ENCODE measurements at places on chromosomes 13 and 19.

DNA sequence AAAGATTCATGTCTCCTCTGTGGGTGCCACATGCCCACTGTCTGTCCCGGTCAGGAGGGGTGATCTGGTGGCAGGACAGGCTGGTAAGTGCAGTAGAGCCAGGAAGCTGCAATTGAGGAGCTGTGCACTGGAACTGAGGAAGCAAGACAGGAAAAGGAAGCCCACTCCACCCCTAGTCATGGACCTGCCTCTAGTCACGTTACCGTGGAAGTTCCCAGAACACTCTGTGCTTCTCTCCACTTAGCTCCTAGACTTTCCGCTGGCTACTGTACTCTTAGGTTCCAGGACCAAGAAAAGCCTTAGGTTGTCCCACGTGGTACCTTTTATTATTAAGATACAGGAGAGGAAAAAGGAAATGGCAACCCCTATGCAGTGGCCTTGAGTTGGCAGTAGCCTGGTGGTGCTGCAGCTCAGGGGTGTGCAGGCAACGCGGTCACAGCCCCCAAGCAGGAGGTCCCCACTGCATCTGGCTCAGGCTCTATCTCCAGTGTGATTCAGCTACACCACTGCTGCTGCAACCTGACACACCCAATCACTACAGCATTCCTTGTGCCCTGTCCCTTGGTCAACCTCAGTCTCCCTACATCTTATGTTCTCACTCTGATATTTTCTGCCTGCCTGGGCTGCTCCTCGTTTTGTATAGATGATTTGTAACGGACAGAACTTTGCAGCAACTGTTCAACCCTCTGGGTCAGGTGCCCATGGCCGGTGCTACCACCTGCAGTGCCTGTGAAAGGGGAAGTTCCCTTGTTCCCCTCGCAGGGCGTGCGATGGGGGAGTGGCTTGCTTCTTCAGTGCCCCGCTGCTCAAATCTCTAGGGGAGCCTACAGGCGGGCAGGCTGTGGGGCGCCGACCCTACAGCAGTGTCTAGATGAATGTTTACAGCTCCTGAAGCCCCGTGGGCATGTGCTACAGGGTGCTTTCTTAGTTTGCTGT, 24.4 kb upstream of the GPR12 start:
- H3K4me1 ChIP-seq, result peaks cover 10% of the 10 kb centered on the region
- no peak for DNase-seq
- no peak overlapping the region for H3K4me3 ChIP-seq
- no peak overlapping the region for H3K27ac ChIP-seq
- H3K36me3 ChIP-seq, result no peaks in the 10 kb centered on the region

DNA sequence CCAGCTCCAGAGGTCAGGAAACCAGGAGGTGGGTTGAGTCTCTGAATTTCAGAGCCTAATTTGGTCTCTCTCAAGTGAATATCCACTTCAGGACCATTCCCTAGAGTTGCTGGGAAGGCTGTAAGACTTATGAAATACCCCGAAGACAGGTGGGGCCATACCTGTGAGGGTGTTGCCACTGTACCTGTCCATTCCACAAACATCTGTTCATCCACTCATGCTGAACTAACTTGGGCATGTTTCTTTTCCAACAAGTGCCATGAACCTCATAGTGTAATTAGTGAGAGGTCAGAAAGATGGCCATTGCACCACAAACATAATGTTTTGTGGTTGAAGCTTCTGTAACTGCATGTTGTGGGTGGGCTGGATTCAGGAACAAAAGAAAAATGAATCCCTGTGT, 7.8 kb downstream of the ILF3 start:
- no peaks in the 10 kb centered on the region for H3K4me1 ChIP-seq
- H3K4me3 ChIP-seq, result no peak overlapping the region
- no peak overlapping the region for H3K27ac ChIP-seq
- H3K36me3 ChIP-seq, result peaks cover 6% of the 10 kb centered on the region

DNA sequence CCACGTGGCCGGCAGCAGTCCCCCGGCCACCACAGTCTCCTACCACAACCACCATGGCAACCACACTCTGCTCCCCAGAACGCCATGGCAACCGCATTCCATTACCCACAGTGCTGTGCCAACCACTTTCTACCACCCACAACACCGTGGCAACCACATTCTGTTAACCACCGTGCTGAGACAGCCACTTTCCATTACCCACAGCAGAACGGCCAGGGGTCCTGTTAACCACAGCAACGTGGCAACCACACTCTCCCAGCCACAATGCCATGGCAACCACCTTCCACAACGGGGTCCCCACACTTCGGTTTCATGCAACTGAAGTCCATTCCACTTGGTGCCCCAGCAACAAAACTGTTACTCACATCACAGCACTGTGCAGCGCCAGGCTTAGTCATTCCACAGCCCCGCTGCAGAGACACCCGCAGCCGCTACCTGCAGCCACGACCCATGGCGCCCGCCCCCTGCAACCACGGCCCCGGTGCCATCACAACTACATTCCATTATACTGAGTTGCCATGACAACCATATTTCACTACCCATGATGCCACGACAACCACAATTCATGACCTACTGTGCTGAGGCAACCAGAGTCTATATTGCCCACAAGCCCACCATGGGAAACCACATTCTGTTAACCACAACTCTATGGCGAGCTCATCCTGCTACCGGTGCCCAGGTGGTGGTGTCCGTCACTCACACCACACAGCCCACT, 10.0 kb downstream of the DPF1 start:
- H3K27ac ChIP-seq, result no peak overlapping the region
- H3K4me1 ChIP-seq, result peaks cover 12% of the 10 kb centered on the region

DNA sequence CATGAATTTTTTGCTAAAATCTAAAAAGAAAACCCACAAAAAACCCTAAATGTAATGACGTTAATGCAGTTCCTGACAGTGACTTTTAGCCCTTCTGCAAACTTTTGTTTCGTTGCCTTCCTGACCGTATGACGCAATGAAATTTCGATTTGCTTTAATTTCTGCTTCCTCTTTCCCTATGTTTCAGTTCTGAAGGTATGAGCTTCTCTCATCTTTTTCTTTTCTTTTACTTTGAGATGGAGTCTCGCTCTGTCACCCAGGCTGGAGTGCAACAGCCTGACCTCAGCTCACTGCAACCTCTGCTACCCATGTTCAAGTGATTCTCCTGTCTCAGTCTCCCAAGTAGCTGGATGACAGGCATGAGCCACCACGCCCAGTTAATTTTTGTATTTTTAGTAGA, 6.1 kb upstream of the LILRA5 start:
- H3K27ac ChIP-seq, result peak overlapping the region; percentile 43
- no peaks in the 10 kb centered on the region for H3K36me3 ChIP-seq
- H3K27me3 ChIP-seq, result no peaks in the 10 kb centered on the region
- H3K4me1 ChIP-seq, result peaks cover 2% of the 10 kb centered on the region
- no peak for DNase-seq

- H3K27me3 ChIP-seq, result no peaks in the 10 kb centered on the region
- H3K4me3 ChIP-seq, result no peak overlapping the region
- no peaks in the 10 kb centered on the region for H3K4me1 ChIP-seq
- H3K36me3 ChIP-seq, result no peaks in the 10 kb centered on the region
- peak; percentile 5 for DNase-seq
These were observed 1256.5 kb downstream of the EFNB2 start for GRCh38 chr13:105278943-105279381.

Measured in lung (tissue), 17 donors.